ENCODE measurements at places on chromosomes 12 and 14.

DNA sequence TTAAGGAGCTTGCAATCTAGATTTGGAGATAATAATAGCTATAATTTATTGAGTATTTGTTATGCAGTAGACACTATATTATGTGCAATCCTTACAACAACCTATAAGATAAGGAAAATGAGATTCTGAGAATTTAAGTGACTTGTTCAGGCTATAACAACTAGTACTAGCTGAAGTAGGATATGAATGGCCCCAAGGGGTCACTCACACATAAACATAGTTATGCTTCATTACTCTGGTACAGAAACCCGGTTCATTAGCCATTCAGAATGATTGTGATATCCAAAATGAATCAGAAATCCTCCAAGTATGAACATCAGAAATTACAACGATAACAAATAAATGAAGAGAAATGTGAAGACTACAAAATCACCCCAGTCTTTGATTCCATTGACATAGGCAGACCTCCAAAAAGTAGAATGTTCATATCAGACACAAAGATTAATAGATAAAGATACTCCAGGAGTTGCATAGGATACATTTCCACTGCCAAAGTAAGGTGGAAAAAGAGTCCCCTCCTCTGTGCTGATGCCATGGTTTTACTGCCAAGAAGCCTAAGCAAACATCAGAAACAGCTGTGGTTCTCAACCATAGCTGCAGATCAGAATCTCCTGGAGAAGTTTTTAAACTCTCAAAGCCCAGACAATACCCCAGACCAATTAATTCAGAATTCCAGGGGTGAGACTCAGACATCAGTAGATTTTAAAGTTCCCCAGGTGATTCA lies 8.6 kb upstream of the NID2 start:
- DNase-seq = no peak

- no peak for DNase-seq
Observed at GRCh38 chr12:118103201-118103600, 610 bp downstream of the VSIG10 start.

- no peak for DNase-seq
Observed at GRCh38 chr12:55780685-55781084, 36.8 kb downstream of the SARNP start.

GRCh38 chr14:92464716-92465115 lies 48.9 kb upstream of the RIN3 start:
- DNase-seq = no peak
